ENCODE measurements at places on chromosomes 1 and 21. TPM values are rescaled to one million over a fixed set of nuclear protein-coding genes. Genes with fewer than 3 reads are reported as not detected.

CDCP2 gene
- total RNA-seq = not detected

CCDC30 gene
- total RNA-seq = 3.7 TPM

GBP7 gene
- total RNA-seq = not detected

IL10RB gene
- 15.7 TPM for total RNA-seq

MIXL1 gene
- total RNA-seq = 0.32 TPM

CSF1 gene
- total RNA-seq = 18.7 TPM

RIT1 gene
- 21.3 TPM for total RNA-seq

All from transverse colon (tissue), 4 donors.